ENCODE measurements at places on chromosomes 13 and 19.

DNA sequence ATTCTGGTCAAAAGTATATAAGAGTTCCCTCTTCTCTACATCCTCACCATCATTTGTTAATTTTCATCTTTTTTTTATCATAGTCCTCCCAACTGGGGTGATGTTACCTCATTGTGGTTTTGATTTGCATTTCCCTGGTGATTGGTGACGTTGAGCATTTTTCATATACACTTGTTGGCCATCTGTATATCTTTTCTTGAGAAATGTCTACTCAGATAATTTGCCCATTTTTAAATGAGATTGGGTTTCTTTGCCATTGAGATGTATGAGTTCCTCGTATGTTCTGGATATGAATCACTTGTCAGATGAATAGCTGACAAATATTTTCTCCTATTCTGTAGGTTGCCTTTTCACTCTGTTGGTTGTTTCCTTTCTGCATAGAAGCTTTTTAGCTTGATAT lies 2.4 kb downstream of the CD33 start:
- no peak for DNase-seq

- DNase-seq, result no peak
Measured at GRCh38 chr13:24040835-24041234, 119.7 kb upstream of the SPATA13 start.

- DNase-seq, result peak; percentile 67
Measured at GRCh38 chr13:94433055-94433961, 46.2 kb downstream of the DCT start.

GRCh38 chr13:104074326-104074725 lies 1008.1 kb upstream of the SLC10A2 start:
- no peak for DNase-seq

Data from HEK293T (cell line).